ENCODE measurements at places on chromosomes 13 and 19.

DNA sequence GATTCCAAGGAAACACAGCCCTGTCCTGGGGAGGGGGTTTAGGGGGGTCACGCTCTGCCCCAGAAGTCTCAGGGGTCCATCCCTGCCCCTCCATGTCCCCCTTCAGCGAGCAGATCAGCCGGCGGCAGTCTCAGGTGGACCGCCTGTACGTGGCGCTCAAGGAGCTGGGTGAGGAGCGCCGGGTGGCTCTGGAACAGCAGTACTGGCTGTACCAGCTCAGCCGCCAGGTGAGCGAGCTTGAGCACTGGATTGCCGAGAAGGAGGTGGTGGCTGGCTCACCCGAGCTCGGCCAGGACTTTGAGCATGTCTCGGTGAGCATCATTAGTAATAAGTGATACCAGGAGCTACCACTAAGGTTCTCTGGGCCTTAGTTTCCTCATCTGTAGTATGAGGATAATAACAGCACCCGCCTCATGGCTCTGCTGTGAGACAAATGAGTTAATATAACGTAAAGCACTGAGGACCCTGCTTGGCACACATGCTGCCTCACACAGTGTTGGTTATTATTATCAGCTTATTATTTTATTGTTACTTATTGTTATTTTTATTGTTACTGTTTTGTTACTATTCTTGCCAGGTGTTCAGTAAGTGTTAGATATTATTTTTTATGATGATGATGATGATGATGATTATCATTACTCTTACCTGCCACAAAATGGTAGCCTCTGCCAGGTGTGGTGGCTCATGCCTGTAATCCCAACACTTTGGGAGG, 20.5 kb upstream of the SHKBP1 start:
- no peak for DNase-seq

GRCh38 chr13:96450326-96451020, 360.6 kb downstream of the HS6ST3 start:
- DNase-seq, result no peak

DNA sequence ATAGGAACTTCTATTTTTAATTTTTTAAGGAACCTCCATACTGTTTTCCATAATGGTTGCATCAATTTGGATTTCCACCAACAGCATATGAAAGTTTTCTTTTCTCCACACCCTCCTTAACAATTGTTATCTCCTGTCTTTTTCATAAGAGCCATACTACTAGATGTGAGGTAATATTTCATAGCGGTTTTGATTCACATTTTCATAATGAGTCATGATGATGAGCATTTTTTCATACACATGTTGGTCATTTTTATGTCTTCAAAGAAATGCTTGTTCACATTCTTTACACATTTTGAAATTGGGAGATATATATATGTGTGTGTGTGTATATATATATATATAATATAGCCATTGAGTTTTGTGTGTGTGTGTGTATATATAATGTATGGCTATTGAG, 420.3 kb upstream of the PCDH9 start:
- DNase-seq, result no peak

GRCh38 chr19:383922-384798, 24.8 kb downstream of the C2CD4C start:
- DNase-seq, result no peak

DNA sequence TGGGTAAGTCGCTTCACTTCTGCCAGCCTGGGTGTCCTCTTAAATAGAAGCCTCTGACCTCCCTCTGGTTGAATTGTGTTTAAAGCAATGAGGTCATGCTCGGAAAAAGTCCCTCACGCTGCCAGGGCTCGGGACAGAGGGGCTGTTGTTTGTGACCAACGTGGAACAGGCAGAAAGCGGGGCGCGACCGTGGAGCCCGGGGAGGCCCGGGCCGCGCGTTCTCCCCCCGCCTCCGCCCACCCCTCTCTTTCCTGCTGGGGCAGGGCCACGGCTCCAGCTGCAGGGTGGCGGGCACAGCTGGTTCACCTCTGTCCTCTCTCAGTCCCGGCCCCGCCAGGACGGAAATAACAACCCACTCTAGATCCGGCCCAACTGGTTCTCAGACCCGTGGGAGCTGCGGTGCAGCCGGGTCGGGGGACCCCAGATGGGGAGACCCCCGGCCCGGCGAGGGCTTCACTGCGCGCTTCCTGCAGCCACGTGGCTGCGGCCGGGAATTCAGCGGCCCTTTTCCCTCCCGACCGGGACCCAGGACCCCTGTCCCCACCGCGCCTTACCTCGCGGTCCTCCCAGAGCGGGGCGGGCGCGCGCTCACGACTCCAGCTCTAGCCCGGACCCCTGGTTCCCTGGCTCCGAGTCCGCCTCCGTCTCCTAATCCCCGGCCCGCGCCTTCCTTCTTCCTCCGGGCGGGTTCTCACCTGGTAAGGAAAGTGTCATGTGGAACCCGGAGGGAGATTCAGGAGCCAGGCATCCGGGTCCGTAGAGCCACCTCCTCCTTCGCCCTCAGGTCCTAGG, 1.9 kb downstream of the CDC42EP5 start:
- peak; percentile 84 for DNase-seq

DNA sequence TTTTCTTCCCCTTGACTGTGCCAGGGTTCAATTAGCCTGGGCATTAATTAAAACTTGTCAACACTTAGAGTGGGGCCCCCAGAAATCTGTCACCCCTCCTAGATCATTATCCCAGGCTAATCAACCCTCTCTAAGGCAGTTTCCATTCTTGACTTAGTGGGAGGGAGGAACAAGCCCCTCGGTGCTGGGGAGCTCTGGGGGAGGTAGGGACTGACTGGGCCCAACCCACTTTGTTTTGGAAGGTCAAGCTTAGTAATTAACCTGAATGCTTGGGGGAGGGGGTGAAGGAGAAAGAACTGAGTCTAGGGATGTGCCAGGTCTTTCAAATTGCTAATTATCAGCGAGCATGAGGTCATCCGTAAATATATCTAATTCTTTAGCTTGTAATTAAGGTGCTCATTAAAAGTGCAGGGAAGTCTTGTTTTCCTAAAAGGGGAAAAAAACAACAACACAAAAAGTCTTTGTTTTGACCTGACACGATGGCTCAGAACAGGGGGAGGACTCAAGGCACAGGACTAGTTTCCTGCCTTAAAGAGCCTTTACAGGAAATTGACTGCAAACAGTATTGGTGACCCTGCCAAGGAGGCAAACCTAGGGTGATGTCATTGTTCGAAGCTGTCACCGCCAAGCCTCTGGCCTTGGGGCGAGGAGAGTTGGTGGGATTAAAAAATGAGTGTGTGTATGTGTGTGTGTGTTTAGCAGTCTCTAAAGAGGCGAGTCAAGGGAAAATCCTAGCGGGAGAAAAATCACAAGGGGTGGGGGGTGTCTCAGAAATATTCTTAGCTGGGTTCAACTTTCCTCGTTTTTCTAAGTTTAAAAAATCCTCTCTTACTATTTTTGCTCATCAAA, 19.4 kb downstream of the ACTN4 start:
- no peak for DNase-seq

DNA sequence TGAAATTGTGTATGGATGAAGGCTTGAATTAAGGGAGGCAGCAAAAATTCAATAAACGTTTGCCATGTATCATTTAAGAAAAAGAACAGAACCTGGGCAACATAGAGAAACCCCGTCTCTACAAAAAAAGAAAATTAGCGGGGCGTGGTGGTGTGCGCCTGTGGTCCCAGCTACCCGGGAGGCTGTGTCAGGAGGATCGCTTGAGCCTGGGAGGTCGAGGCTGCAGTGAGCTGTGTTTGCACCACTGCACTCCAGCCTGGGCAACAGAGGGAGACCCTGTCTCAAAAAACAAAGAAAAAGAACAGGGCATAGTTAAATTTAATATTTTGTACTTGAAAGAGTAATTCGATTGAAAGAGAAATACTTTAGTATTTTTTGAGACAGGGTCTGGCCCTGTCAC, 1.4 kb downstream of the UBA2 start:
- no peak for DNase-seq

DNA sequence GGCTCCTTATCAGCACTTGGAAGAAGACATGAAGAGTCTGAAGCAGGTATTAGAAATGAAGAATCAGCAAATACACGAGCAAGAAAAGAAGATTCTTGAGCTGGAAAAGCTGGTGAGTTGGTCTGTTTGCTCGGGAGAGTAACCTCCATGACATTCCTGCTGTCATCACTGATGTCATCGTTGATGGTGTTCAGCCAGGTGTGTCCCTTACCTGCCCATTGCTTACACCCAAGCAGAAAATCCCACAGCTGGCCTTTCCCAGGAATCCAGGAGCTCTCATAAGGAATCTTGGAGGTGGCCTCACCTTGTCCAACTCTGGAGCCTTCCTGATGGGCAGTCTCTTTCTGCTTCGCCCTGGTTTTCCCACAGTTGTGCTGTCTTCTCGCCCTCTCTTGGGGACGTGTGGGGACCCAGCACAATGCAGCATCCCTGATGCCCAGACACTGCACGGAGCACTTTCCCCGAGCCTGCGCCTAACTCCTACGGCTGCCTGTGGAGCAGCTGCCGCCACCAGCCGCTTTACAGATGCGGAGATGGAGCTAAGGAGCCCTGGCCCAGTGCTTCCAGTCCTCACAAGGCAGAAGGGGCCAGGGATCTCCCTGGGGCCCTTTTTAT, 97.0 kb downstream of the SLC7A1 start:
- no peak for DNase-seq

DNA sequence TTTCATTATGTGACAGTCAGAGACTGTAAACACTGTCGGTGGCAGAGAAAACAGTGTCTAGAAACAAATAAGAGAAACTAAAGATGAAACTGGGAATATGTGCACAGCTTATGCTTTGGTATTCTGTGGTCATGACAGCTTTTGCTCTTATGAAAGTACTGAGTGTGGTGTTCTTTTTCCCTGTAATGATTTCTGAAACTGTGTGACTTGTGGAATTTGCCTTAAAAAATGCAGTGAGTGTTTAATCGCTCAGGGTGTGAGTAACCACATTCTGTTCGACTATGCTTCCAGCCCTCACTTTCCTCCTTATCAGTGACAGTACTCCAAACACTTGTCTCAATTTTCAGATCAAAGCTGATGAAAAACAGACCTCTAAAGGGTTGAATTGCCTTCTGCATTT, 66.9 kb upstream of the DIAPH3 start:
- DNase-seq, result no peak

DNA sequence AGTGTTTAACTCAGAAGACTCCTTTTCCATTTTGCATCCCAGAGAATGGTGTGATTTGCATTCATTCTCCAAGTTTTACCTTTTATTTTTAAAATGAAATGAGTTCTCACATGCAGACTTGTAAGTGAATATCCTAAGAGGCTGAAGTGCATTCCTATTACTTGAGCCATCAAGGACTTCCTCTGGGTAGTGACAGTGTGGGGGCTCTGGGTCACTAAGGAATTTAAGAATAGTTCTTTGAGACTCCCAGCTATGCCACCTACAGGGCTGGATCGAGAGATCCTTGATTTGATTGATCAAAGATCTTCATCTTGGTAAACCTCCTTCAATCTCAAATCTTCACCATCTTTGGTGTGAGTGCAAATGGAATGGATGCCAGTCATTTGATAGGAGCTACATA, 36.3 kb upstream of the SLC10A2 start:
- no peak for DNase-seq

DNA sequence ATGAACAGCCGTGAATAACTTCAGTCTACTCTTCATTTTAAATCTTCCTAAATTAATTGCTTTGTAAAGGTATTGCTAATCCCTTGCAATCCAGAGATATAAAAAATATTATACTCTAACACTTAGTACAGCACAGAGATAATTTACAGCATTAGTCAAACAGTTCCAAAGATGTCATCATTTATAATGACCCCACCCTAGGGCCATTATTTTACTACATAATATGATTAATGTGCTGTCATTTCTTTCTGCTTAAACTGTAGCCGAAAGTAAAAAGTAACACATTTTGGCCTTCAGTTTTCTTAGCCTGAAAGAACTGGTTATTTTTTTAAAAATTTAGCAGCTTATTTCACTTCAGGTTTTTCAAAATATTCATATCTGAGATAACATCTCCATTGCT, 256.3 kb upstream of the RFC3 start:
- DNase-seq, result no peak

DNA sequence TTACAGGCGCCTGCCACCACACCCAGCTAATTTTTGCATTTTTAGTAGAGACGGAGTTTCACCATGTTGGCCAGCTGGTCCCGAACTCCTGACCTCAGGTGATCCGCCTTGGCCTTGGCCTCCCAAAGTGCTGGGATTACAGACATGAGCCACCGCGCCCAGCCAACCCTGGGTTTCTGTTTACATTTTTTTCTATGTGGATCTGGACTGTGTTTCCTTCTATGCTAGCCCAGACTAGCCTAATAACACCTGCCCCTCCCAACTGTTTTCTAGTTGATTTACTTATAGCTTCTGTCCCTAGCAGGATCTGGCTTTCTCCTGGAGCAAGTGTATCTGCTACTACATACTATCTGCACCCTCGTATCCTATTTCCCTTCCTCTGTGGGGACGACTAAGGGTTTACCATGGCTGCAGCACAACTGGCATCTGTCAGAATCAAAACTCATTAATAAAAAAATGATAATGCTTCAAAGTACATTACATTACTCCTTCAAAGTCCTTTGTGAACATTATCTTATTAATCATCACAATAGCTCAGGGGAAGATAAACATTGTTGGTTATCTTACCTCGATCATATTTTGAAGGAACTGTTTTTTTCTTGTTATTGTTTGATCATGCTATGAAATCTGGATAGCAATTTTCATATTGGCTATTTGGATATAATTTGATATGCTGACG, 228.3 kb downstream of the KLF5 start:
- DNase-seq, result no peak

DNA sequence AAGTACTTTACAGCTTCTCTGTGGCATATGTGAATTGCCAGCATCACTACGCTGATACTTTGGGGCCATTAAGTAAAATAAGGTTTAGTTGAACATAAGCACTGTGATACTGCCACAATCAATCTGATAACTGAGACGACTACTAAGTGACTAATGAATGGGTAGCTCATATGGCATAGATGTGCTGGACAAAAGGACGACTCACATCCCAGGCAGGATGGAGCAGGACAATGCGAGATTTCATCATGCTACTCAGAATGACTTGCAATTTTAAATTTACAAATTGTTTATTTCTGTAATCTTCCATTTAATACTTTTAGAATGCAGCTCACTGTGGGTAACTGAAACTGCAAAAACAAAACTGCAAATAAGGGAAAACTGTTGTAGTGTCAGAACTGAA, 13.6 kb downstream of the CCDC122 start:
- no peak for DNase-seq

GRCh38 chr13:55705971-55706370, 1434.7 kb upstream of the PRR20A start:
- DNase-seq, result no peak

- no peak for DNase-seq
Observed at GRCh38 chr19:46759206-46759605, 13.0 kb upstream of the STRN4 start.

Measured in sciatic nerve (tissue), 2 donors.